ENCODE measurements at places on chromosomes 13 and 19.

- DNase-seq, result no peak
These were observed 218.7 kb downstream of the KCTD12 start for GRCh38 chr13:76667551-76667950.

DNA sequence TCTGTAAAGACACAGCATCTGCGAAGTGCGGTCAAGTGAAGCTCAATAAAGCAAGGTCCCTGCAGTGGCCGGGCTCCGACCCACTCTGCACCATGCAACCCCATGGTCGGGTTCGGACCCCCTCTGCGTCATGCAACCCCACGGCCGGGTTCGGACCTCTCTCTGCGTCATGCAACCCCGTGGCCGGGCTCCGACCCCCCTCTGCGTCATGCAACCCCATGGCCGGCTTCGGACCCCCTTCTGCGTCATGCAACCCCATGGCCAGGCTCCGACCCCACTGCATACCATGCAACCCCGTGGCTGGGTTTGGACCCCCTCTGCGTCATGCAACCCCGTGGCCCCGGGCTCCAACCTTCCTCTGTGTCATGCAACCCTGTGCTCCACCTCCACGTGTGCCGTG lies 43.8 kb downstream of the CARS2 start:
- DNase-seq, result no peak

GRCh38 chr13:52947921-52948373 lies 80.7 kb upstream of the OLFM4 start:
- DNase-seq, result no peak

DNA sequence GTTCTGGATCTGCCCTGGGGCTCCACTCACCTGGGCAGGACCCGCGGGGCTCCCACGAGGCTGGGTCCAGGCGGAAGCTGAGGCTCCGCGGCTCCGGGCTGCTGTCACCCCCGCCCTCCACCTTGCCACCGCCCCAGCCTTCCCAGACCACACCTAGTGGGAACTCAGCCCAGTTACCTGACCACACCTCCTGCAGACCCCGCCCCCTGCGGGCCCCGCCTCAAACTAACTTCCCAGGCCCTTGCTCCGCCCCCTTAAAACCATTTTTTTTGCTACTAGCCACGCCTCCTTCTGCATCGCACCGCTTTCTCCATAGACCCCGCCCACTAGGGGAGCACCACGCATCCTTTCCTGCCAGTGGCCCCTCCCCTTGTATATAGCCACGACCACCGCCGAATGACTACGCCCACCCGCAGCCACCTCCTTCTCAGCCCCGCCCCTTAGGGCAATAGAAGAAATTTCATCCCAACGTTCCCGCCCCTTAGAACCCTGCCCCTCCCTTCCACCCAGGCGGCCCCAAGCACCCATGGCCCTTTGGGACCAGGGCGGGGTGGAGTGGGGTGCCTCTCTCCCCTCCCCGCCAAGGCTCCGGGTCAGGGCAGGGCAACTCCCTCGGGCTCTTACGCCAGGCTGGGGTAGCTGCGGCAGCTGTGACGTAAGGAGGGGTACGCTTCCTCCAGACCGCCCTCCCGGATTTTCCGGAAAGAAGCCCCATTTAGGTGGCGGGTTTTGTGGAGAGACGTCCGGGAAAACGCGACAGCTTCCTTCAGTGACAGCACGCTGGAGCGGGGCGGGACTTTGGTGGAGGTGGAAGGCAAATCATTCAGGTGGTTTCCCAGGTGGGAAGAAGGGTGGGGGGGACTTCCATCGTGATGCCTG lies at the start of gene SH2D3A:
Gene SH2D3A (minus strand): TSS at position 79 of the 879 bp plus-strand sequence. CDS start 3,687 bp downstream, outside the sequence.
- peak; percentile 81 for DNase-seq

DNA sequence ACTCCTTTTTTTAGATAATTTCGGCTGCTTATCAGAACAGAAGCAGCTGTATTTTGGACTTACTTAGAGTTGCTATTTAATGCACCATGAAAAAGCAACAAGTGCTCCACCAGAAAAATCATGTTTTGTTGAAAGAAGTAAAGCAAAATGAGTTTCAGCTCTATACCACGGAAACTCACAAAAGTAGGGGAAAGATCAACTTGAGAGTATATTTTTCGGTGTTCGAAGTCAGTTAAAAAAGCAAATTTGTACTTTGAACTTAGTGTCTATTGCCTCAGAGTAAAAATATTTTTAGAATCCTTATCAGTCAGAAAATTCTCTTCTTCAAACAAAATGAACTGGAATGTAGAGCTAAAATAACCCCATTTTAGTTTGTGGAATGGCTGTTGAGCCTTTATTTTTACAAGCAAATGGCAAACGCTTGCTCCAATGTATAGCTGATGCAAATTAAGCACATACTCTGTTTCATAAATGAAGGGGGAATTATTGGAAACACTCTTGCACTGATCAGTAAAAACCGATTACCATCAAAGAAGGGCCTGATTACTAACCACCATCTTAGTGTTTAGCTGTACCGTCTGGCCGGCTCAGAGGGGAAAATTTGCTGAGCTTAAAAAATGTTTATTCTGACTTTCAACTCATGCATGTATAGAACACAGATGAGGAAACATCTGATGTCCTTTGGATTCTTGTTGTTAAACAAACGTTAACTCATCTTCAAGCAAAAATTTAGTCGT lies 540.7 kb downstream of the GPC6 start:
- DNase-seq, result no peak

- no peak for DNase-seq
These were observed 58.4 kb downstream of the OXGR1 start for GRCh38 chr13:96935901-96936300.

- DNase-seq, result no peak
These were observed 728.9 kb upstream of the ARGLU1 start for GRCh38 chr13:107296804-107297203.

GRCh38 chr13:108070491-108070890 lies 144.8 kb downstream of the LIG4 start:
- DNase-seq, result no peak

DNA sequence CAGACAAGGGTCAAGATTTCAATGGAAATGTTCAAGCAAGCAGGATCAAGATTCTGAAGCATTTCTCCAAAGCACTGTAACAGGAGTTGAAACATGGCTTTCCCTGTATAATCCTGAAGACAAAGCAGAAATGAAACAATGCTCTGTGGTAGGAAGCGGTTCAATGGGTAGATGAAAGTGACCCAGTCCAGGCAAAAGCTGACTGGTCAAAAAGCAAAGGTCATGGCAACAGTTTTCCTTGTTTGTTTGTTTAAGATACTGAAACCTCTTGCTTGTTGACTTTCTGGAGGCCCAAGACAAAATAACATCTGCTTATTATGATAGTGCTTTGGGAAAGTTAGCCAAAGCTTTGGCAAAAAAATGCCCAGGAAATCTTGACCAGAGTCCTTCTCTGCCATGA lies 1343.9 kb upstream of the PCDH9 start:
- no peak for DNase-seq

DNA sequence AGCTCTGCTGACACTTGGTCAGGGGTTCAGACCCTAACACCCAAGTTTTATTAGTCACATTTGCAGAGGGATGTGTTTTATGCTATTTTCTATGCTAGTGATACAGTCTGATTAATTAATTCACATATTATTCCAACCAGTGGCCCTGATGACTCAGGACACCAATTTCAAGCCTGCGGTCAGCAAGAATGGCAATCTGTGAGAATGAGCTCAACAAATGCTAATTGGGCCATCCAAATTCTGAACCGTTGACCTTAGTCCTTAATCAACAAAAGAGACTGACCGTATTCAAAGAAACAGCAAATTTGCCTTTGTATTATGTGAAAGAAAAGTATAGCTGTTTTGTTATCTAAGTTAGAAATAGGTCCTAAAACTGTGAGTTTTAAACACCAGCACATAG lies 9.6 kb upstream of the KL start:
- DNase-seq, result no peak

- DNase-seq, result peak; percentile 70
These were observed 9.8 kb downstream of the ZGLP1 start for GRCh38 chr19:10299545-10300458.

DNA sequence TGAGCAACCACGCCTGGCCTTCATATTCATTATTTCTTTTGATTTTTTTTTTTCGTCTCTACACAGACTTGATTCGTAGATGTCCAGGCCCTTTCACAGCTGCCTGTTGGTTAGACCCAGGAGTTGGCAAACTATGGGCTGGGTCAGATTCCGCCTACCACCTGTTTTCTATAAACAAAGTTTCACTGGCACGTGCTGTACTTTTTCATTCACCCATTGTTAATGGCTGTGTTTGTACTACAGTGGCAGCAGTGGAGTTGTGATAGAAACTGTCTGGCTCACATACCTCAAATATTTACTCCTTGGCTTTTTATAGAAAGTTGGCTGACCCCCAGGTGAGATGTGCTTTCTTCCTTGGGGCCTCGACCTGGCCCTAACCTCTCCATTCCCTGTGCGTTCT lies 72.9 kb upstream of the TEX29 start:
- no peak for DNase-seq

GRCh38 chr13:20988909-20989655 lies 72.3 kb downstream of the LATS2 start:
- no peak for DNase-seq

GRCh38 chr13:32229443-32229842 lies 85.7 kb downstream of the ZAR1L start:
- DNase-seq, result no peak

GRCh38 chr19:42030645-42031440 lies 36.8 kb upstream of the ATP1A3 start:
- no peak for DNase-seq

- no peak for DNase-seq
These were observed 16.8 kb upstream of the PSG9 start for GRCh38 chr19:43286096-43286495.

DNA sequence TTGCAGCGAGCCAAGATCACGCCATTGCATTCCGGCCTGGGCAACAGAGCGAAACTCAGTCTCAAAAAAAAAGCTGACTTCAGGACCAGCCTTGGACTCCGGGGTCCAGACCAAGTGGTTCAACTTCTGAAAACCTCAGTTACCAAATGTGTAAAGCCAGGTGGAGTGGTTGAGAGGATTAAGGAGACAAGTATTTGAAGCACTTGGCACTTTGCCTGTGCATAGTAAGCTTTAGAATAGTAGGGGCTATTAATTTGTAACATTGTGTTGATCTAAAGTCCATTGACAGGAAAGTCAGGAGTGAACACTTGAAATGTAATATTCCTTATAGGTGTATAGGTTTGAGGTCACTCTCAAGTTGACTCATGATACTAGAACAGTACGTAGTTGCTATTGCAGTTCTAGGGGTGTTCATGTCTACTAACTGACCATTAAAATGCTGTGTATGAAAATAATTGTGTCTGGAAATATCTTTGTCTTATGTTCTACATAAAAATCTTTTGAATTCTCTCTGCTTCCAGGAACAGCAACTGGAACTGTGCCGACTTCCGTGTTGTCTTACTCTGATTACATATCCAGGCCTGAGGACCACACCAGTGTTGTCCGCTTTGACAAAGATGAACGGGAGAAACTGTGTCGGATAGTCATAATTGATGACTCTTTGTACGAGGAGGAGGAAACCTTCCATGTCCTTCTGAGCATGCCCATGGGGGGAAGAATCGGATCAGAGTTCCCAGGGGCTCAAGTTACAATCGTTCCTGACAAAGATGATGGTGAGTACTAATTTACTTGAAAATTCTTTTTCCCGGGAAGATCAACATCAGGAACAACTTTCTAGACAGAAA lies 97.4 kb downstream of the FREM2 start:
- DNase-seq, result no peak

- no peak for DNase-seq
These were observed 59.6 kb downstream of the DCT start for GRCh38 chr13:94419925-94420305.

- DNase-seq, result no peak
These were observed 587.0 kb upstream of the SLITRK5 start for GRCh38 chr13:87084192-87084591.

DNA sequence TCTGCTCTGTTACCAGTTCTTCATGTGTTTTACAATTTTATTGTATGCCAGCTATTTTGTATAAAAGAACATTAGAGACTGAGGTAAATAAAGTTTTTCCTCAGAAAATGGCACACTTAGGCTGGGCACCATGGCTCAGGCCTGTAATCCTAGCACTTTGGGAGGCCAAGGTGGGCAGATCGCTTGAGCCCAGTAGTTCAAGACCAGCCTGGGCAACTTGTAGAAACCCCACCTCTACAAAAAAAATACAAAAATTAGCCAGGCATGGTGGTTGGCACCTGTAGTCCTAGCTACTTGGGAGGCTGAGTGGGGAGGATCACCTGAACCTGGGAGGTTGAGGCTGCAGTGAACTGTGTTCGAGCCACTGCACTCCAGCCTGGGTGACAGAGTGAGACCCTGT lies 32.0 kb downstream of the CCDC8 start:
- no peak for DNase-seq

DNA sequence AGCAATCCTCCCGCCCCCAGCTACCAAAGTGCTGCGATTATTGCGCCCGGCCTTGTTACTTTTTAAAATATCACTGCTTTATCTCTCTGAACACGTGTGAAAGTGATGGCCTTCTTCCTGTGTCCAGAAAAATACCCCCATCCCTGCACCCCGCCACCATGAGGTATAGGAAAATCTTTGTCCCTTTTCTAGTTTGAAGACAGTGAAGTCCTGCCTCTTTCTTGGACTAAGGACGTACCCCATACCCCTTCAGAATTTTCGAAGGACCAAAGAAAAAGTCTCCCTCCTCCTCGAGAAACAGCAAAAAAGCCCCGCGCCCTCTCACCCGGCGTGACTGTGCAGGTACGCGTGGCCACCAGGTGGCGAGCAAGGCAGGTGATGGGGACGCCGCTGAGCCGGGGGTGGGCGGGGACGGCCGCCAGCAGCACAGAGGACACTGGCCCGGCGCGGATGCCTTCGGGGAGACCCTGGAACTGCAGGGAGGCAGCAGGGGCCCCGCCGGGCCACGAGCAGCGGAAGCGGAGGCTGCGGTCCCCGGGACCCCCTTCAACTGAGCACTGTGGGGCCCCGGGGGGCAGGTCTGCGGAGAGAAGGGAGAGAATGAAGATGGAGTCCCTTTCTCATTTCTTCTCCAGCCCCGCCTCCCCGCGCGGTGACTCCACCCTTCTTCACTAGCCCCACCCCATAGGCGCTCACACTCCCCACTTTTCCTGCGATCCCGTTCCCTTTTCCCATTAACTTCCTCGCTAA lies 3.2 kb downstream of the VSIG10L start:
- DNase-seq, result peak; percentile 82

DNA sequence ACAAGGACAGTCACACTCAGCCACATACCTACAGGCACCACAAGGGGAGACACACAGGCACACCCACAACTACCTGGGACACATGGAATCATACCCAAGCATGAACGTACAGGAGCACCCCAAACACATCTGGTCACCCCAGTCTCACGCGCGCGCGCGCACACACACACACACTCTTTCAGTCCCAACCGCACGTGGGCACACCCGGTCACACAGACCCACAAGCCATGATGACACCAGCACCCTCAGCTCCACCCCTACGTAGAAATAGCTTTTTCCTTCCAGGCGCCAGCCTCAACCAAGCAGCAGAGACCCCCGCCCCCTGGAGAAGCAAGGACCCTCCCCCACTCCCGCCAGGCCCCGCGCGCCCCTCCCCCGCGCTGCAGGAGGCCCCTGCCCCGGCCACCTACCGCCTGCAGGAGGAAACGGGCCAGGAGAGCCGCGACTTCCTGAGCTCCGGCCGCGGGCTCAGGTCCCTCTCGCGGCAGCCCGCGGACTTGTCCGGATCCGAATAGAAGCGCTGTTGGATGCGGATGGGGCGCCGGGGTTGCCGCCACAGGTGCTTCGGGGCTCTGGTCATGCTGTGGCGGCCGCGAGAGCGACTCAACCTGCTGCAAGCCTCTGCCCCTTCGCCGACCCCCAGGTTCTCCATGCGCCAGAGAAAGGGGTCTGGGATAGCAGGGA lies 6.4 kb upstream of the PDE4C start:
- no peak for DNase-seq

GRCh38 chr13:99542788-99543406 lies 41.6 kb downstream of the TM9SF2 start:
- DNase-seq, result no peak

Measured in hematopoietic multipotent progenitor cell treated with erythropoietin and hydrocortisone succinate and interleukin-3 and kit ligand, for 15 days (in vitro differentiated cells).